ENCODE measurements at places on chromosomes 12 and 14. TPM values are rescaled to one million over a fixed set of nuclear protein-coding genes. Genes with fewer than 3 reads are reported as not detected.

The PAX9 gene
- polyA plus RNA-seq = not detected

The LRP1-AS gene
- polyA plus RNA-seq = not detected

The NEUROD4 gene
- not detected for polyA plus RNA-seq

The NAV3 gene
- polyA plus RNA-seq = not detected

The PTGER2 gene
- 114 TPM for polyA plus RNA-seq

The SMCO2 gene
- polyA plus RNA-seq = not detected

The SIX6 gene
- not detected for polyA plus RNA-seq

The FOXN4 gene
- 0.29 TPM for polyA plus RNA-seq

The FAM216A gene
- polyA plus RNA-seq = 11.1 TPM

The MYRFL gene
- polyA plus RNA-seq = not detected

The ADAM20 gene
- not detected for polyA plus RNA-seq

The CYP46A1 gene
- polyA plus RNA-seq = not detected

The TMEM260 gene
- 12.2 TPM for polyA plus RNA-seq

The DDX24 gene
- 244 TPM for polyA plus RNA-seq

Measured in naive thymus-derived CD8-positive, alpha-beta T cell (primary cell).